ENCODE measurements at places on chromosomes 2 and 18.

- no peak for DNase-seq
Observed at GRCh38 chr18:52991246-52991645, 651.2 kb downstream of the DCC start.

DNA sequence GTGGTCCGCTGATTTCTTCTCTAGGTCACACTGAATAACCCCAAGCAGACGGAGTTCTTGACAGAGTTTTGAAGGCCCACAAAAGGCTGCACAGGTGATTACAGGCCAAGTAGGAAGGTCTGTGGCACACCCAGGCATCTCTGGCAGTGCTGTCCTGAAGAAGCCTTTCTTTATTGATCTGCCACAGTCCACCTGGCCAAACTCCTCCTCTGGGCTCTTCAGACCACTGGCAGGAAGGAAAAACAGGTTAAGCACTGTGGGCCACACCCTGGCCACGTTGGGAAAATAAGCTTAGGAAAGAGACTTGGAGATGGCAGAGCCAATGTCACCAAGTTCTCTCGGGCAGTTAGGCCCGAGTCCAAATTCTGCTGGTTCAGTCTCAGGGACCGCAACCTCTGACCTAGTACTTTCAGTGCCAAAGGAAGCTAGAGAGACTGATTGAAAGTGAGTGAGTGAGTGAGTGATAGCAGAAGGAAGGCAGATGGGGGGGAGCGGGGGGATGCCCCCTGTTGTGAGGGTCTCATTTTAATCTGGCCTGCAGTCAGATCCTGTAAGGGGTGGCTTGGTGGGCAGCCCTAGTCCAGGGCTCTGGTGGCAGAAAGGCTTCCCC is 102.9 kb downstream of the TGFA start:
- DNase-seq: no peak

DNA sequence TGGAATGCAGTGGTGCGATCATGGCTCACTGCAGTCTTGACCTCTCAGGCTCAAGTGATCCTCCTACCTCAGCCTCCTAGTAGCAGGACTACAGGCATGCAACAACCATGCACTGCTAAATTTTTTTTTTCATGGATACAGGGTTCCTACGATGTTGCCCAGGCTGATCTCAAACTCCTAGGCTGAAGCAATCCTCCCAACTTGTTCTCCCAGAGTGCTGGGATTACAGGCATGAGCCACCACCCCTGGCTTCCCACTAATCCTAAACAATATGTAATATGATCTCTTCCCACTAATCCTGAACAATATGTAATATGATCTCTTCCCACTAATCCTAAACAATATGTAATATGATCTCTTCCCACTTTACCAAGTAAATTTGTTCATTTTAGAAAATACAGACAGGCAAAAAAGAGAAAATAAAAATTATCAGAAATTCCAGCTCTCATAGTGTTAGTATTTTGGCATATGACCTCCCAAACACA is 33.7 kb upstream of the C18orf32 start:
- DNase-seq: no peak

DNA sequence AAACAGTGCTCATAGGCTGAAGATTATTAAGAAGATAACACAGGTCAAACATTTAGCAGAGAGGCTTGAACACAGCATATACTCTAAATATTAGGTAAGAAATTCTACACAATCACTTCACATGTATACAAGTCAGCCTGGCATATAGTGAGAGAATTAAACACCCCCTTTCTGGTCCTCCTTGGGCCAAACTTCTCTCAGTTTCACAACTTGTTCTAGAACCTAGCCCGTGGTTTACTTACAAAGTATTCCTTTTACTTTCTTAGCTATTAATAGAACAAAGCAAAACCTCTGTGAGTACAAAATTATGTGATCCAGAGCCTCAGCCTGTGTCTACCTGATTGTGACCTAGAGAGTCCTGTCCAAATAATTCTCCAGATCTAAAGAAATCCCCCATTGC is 562.8 kb downstream of the TNS1 start:
- DNase-seq: no peak

- peak; percentile 40 for DNase-seq
Observed at GRCh38 chr2:203814661-203815540, 52.7 kb upstream of the CTLA4 start.

GRCh38 chr2:28736034-28736433 is 15.6 kb upstream of the PPP1CB start:
- no peak for DNase-seq

DNA sequence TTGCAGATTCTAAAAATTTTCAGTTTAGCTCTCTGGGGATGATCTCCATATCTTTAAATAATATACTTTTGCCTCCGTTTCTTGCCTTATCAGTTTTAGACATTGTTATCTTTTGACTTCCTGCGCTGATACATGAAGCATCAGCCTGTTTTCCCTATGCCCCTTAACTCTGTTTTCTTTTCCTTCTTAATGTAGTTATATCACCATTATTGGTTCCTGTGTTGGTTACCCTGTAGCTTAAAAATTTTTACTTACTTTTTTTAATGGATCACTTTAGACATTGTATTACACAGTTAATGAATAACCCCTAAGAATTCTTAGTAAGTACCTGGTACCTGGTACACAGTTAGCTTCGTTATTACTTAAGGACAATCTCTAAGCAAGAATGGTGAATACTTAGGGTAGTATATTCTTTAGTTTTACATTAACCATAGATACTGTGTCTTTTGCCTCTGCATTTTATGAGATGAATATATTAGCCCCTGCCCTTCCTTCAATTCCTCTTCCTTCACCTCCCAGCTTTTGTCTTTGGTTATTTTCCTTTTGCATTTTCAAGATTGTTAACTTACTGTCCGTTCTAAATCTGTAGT is 40.9 kb downstream of the BABAM2 start:
- DNase-seq: no peak

GRCh38 chr2:78780256-78780655 is 245.2 kb upstream of the REG3G start:
- DNase-seq: no peak

DNA sequence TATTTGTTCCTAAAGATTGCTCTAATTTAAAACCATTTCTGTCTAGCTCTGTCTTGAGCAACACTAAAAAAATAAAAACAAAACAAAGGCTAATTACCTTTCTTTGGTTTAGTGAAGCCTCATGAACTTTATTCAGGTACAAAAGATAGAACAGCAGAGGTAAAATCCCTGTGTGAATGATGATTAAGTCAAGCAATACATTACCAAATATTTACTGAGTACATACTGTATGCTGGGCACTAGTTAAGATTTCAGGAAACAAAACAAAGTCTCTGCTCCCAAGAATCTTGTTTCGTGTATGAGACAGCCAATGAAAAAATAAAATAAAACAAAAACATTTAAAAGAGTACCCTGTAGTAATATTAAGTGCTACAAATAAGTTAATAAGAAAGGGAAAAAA is 257.5 kb downstream of the RND3 start:
- DNase-seq: no peak

DNA sequence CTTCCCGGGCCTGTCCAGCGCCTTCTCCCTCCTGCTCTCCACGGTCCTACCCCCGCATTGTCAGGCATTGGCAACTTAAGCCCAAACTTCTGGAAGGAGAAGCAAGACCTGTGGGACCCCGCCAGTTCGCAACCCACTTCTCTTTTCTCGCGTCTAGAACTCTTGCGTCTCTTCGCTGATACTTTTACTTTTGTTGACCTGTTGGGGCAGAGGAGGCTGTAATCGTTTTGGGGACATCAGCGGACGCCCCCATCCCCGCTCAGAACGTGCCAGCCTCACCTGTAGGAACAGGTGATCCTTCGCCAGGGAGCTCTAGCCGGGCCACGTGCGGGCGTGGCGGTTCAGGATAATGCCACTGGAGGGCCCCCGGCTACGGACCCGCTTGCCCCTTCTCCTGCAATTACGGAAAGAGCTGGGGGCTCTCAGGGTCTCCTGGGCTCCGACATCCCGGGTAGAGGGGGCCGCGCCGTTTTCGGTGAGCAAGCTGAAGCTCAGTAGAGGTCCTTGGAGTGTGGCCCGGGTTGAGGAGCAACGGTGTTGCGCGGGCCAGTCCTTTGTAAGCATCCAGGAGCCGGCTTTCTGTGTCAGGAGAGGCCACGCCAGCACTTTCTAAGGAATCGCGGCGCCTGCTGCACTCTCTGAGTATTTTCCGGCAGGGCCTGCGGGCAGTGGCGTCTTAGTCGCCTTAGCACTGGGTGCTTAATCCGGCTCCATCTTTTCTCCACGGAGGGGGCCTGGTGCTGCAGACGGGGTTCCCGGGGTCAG is 1.6 kb downstream of the MTCL1 start:
- no peak for DNase-seq

DNA sequence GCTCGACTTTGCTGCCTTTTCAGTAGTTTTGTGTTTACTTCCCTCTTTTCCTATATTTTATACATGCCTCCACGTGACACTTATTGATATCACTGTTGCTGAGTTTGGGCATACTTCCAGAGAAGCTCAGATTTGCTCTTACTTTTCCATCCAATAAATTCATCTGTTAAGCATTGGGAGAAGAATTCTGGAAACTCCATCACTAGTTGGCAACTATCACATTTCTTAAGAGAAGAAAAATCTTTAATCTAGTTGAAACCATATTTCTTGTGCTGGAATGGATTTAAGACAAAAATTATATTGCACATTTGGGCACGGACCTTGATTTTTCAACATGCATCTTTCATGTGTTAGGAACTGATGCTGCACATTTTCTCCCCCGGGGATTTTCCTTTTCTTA is 52.6 kb upstream of the CPO start:
- no peak for DNase-seq

DNA sequence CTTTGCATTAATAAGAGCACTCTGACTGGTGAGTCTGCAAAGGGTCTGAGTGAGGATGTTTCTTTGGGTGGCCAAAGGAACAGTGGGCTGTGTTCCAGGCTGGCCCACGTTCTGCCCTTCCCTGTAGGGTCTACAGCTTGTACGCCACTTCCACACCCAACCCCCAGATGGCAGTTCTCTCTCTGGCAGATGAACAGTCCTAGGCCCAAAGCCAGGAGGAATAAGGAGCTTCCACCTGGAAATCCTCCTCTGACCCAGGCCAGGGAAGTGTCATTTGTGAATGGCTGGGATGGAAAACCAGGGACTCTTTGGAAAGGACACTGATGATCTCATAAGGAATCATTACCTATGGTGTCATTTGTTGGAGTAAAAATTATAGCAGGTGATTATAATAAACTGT is 6.6 kb downstream of the OTOF start:
- no peak for DNase-seq

DNA sequence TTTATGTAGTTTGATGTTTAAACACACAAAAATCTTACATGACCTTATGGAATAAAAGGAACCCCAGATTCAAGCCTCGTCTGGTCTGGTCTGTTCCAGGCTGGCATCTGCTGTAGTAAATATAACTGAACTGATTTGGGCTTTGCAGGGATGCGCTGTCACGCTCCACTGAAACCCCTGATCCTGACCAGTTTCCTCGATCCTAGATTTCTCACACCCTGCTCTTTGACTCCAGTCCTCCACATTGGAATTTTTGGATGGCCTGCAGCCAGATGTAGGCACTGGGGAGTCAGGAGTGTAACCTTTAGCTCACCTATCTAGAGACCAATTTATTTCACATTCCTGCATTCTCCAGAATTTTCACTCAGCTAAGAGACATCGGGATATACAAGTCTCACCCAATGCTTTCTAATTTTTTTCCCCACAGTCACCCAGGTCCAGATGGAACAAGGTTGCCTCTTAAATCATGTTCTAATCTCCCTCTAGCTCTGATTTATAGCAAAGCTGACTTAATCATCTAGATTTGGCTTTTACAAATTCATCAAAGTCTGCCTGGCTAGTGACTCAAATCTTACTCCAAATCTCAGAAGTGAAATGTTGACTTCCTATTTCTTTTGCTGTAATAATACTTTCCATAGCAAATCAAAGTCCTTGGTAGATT is 219.6 kb downstream of the CD226 start:
- DNase-seq: no peak

DNA sequence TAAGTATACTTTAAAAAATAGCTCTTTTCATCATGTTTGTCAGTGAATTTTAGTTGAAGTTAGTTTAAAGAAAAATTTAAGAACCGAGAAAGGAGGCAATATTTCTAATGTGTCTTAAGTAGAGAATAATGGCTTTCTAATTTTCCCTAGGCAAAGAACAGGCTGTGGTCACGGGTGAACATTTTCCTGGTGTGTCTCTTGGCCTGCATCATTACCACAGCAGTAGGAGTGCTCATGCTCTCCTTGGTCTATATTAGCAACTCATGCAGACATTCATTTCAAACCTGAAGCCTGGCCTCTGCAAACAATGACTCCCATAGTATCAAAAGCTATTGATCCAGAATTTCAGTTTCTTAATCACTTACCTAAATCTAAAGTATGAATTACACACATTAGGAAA is 57.4 kb downstream of the C18orf54 start:
- DNase-seq: no peak

GRCh38 chr2:39413063-39413737 is 23.9 kb downstream of the MAP4K3 start:
- no peak for DNase-seq

DNA sequence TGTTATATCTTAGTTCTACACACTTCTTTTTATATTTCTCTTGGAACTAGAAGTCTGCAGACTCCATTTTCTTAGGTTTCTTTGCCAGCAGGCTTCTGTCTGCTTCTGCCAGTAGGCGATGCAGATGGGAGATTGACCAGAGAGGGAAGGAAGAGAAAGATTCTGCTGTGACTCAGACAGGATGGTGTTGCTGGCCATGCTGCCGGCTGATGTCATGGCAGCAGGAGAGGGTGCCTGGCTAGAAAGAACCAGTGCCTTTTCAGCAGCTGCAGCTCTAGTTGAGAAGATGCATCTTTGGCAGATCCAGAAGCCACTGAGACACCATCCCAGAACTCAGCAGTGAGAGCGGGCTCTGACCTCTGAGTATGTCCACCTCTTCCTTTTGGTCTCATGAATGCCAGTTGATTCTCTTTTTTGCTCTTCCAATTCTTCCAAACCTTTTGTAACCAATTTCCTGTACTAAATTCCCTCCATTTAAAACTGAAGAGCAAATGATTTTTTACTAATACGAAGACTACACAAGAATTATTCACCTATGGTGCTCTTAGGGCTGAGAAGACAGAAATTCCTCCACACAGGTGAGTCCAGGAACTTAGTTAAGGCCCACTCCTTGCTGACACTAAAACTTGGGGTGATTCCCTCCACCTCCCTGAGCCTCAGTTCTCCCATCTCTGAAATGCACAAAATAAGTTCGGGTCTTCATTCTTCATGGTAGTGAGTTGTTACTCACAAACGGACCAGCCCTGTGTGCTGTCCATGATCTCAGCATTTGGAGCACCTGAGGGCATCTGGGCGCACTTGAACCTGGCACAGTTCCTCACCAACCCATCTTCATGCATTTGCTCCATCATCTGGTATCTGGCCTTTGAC is 200.7 kb downstream of the MYCN start:
- DNase-seq: no peak

GRCh38 chr2:74004212-74005182 is 19.8 kb downstream of the TET3 start:
- DNase-seq: no peak

DNA sequence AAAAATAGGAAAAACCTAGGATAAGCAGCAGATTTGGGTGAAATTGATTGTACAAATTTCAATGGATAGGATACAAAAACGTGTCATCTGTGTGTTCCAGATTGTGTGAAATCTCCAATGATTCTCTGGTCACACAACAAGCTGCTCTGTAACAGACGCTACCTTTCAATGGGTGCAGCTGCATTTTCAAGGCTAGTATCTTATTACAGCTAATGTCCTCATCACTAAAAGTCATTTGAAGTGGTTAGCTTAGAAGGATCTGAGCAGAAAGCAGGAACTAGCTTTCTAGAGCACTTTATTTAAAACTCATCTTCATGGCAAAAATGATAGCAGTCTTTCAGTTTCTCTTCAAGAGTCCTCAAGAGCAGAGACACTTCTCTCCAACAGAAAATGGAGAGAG is 364.6 kb downstream of the LRP1B start:
- no peak for DNase-seq

- DNase-seq: no peak
Observed at GRCh38 chr18:32111706-32112105, 20.0 kb downstream of the RNF138 start.
